ENCODE measurements at places on chromosomes 3 and 15.

- no peak for DNase-seq
Measured at GRCh38 chr3:141646760-141647561, 91.1 kb upstream of the RNF7 start.

- DNase-seq: no peak
Measured at GRCh38 chr15:38226608-38227266, 25.9 kb upstream of the SPRED1 start.

GRCh38 chr15:63524316-63525015 is 20.1 kb downstream of the USP3 start:
- no peak for DNase-seq

DNA sequence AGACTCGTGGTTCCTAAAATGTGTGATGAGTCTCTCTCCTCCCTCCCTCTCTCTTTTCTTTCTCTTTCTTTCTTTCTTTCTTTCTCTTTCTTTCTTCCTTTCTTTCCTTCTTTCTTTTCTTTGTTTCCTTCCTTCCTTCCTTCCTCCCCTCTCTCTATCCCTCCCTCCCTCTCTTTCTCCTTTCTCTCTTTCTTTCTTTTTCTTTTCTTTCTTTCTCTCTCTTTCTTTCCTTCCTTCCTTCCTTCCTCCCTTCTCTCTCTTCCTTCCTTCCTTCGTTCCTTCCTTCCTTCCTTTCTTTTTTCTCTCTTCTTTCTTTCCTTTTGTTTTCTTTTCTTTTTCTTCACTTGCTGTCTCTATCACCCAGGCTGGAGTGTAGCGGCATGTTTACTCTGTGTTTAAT is 290.8 kb downstream of the NFKBIZ start:
- DNase-seq: no peak

DNA sequence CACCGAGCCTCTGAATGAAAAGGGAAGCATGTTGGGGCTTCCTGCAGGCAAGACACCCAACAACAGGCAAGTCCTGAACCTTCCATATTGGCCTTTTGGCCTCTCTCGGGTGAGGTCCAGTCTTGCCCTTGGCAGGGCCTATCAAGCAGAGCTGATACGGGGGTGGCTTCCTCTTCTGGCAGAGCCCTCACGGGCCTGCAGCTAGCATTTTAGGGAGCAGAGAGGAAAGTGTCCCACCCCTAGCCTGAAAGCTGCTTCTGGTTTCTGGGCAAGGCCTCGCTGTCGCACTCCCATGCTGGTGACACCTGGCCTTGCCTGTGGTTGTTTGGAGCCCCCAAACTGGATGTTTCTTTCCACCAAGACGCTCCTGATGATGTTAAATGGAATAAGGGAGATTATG is 31.8 kb upstream of the CTSH start:
- DNase-seq: no peak

DNA sequence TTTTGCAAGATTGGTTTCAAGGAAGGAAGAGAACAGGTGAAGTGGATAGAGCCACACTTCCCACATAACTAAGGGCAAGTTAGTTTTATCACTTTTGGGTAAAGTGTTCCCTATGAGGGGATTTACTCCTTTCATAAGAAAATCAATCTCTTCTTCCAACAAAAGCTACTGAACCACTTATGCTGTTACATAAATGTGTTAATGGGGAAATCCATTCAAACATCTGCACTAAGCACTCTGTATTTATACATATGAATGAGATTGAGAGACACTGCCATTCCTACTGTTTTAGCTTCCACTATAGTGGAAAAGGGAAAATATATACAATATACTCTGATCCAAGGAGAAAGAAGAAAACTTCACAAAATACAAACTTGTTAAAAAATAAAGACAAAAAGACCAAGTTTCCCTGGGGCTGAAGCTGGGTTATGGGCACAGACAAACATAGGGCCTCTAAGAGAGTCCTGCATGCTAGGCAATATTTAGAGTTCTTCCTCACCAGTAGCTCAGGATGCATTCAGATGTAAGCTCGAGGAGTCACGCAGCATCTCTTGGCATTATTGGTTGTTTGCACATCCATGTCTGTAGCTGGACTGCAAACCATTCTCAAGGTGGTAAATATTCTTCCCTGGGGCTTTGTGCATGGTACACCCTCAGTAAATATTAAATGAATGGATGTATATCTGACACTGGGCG is 454.2 kb downstream of the FGF12 start:
- DNase-seq: no peak

DNA sequence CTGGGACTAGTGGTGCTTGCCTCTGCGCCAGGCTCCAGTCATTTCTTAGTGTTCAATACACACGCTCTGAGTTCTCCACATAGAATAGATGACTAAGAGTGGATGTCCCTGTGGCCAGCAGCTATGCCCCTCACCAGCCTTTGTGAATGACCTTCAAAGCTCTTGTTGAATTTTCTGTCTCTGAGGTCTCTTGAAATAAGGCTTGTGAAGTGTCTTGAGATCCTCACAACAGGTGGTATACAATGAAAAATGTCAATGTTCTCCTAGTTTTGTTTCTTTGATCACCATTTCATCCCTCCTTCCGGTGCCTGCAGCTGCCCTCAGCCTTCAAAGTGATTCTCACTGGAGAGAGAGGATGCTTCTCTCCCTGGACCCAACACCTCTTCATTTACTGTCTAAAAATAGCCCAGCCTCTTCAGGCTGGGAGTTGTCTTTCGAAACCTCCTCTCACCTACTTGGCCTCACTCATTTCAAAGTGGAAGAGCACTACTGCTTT is 5.4 kb downstream of the MAPKBP1 start:
- no peak for DNase-seq

DNA sequence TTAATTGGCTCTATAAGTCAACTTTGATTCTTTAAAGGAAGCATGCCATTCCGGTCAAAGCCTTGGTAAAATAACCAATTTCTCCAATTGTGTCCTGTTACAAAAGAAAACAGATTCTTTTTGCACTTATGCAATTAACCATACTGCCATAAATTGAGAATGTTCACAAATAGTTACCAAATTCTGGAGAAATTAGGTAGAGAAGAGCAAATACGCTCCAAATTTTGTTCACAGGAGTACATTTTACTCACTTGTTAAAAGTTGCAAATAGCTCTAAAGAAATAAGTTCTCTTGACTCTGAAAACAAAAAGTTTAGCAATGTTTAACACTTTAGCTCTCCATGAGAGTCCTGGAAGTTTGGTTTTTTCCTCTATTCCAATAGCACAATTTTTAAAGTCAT is 11.1 kb downstream of the MAGEF1 start:
- no peak for DNase-seq

- DNase-seq: no peak
Measured at GRCh38 chr15:73583544-73583943, 49.6 kb downstream of the NPTN start.

GRCh38 chr3:186099178-186099577 is 9.7 kb downstream of the ETV5 start:
- peak; percentile 41 for DNase-seq

DNA sequence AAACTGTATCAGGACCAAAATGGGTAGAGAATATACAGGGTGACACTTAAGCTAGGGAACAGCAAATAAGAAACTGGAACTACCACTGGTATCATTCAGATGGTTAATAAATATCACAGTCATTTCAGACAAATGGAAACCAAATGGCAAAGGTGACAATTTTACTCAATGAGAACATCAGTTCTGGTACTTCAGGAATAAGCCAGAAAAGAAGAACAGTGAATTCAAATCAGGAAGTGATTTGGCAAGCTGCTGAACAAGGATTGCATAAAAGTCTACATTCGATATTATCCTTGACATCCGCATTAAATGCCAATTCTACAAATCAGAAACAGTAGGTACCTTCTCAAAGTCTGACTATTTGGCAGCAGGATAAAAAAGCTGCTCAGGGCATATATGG is 23.5 kb upstream of the STIMATE start:
- DNase-seq: no peak

DNA sequence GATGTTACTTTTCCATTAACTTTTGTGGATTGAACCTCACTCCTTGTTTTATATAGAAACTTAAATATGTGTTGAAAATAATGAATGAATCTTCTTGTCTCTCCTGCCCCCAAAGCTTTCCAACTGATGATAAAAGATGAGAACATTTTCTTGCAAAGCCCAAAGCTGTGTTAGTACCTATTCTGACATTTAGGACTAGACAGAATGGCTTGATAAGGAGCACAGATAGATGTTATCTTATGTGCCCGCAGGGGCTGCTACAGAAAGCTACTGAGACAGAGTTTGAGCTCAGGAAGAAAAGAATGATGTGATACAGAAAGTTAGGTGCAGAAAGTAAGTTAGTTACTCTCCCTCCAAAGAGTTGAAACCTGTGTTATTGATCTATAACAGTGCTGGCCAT is 109.4 kb upstream of the ATP11B start:
- DNase-seq: no peak

DNA sequence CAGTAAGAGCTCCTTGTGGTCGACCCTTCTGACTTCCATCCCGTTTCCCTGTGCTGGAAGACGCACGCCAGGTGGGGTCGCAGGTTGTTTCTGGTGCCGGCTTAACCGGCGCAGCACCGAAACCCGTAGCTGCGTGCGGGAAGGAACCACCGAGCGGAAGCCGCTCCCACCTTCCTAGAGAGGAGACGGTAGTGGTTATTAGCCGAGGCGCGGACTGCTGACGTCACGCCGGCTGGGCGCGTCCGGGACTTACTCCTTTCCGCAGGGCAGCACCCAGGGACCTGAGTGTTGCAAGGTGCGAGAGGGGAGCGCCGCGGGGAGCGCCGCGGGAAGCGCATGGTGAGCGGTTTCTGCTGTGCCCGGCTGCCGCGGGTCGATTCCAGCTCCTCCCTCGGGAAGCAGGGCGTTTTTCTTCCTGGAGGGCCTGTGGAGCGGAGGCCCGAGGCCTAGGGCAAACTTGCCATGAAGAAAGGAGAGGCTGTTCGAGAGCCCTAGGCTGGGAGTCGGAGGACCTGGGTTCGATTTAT is at the start of gene ZNF501:
TSS of gene ZNF501 (plus strand) at position 252 of the 527 bp plus-strand sequence. CDS start 4,787 bp downstream, outside the sequence.
- DNase-seq: peak; percentile 74

DNA sequence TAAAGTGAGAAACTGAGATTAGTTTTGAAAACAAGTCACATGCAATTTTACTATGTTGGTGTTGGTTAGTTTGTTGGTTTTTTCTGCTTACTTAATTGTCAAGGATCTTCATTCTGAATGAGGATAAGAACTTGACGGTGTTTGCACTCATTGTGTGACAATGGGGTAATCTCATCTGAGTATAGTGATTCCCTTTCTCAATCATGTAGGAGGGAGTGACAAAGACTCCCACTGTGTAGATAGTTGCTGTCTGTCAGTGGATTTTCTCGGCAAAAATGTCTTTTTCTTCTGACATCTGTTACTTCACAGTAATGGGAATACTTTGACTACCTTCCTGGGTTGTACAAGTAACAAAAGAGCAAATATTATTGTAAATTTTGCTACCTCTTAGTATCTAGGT is 23.5 kb downstream of the KCNH8 start:
- no peak for DNase-seq

DNA sequence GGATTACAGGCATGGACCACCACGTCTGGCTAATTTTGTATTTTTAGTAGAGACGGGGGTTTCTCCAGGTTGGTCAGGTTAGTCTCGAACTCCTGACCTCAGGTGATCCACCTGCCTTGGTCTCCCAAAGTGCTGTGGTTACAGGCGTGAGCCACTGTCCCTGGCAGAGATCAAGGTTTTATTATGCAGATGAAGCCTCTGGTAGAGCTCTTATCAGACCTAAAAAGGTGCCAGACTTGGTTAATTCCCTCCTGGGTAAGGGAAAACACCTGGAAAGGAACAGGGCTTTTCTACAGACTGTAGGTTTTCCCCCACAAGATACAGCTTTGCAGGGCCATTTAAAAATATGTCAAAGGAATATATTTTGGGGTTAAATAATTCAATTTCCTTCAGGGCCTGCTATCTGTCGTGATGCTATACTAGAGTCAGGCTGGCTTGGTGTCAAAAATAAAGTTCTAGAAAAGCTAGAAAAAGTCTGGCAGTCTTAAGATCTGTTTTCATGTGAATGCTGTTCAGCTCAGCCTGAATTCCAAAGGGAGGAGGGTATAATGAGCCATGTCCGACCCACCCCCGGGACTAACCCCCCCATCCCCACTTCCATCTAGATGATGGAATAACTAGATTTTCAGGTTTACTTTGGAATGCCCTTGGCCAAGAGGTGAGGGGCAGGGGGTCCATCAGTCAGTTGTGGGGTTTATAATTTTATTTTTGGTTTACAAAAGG is 1.9 kb upstream of the BLOC1S6 start:
- no peak for DNase-seq

DNA sequence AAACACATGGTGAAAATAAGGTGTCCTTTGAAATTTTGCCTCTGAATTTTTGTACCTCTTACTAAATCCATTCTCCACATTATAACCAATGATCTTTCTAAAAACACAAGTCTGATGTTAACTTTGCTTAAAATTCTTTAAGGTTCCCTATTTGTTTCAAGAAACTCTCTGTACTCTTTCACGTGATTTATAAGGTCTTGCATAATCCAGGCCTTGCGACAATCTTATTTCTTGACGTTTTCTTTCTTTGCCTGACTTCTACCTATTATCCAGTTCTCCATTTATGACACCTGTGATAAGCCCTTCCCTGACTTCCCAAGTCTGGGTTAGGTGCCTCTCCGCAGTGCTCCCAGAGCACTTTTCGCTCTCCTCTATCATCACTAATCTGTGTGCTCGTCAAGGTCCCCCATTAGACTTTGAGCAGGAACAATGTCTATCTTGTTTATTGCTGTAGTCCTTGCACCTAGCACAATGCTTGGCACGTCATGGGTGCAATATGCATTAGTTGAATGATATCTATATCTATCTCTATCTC is 24.3 kb upstream of the KPNA1 start:
- no peak for DNase-seq

GRCh38 chr3:123153125-123154019 is 48.4 kb upstream of the SEC22A start:
- no peak for DNase-seq

DNA sequence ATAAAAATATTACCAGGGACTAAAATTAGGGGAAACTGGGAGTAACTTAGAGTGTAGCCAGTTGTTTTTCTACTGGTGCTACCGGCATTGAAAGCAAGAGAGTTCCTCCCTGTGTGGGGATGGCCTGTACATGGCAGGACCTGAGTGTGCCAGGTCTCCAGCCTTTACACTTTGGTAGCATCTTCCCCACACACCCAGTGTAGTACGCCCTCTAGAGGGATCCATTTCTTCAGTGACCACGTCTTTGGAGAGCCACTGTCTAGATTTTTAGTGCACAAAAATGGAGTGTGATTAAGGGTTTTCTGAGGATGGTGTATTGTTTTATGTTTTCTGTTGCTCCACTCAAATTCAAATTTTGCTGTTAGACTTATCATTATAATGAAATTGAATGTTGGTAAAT is 507.0 kb upstream of the TPRG1 start:
- DNase-seq: no peak
